ENCODE measurements at places on chromosomes 2 and 18.

DNA sequence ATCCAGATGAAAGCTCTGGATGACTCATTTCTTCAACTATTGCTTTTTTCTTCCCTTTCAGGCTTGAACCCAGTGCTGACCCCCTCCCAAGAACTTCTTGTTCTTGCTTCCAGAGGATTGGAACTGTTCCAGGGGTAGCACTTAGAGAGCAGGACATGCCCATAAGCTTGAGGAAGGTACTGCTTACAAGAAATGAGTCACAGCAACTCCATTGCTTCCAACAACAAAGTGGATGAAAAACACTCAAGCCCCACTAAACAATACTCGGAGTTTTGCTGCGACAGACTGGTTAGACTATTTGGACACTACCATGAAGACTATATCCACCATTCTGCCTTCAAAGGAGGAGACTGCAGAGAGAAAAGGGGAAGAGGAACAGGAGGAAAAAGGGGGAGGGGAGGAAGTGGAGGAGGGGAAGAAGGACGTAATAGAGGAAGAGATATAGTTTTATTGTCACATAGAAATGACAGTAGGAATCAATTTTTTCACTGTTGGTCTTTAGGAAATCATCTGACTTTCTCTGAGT lies 1.6 kb upstream of the EPC2 start:
- no peak for DNase-seq

DNA sequence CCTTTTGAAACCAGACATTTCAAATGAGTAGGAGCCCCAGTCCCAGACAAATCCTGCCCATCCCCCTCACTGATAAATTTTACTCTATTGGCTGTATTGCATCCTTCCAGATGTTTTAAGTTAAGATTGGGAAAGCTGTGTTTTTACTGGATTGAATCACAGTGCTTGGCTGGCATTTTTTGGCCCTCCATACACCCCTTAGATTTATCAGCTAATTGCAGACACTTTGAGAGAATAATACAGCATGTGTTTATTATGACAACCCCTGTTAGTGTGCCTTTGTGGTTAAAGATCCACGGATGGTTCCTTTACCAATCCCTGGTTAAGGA lies 74.9 kb downstream of the ANTXR1 start:
- DNase-seq = no peak

GRCh38 chr2:237194906-237195305 lies 109.2 kb downstream of the COPS8 start:
- DNase-seq = no peak

DNA sequence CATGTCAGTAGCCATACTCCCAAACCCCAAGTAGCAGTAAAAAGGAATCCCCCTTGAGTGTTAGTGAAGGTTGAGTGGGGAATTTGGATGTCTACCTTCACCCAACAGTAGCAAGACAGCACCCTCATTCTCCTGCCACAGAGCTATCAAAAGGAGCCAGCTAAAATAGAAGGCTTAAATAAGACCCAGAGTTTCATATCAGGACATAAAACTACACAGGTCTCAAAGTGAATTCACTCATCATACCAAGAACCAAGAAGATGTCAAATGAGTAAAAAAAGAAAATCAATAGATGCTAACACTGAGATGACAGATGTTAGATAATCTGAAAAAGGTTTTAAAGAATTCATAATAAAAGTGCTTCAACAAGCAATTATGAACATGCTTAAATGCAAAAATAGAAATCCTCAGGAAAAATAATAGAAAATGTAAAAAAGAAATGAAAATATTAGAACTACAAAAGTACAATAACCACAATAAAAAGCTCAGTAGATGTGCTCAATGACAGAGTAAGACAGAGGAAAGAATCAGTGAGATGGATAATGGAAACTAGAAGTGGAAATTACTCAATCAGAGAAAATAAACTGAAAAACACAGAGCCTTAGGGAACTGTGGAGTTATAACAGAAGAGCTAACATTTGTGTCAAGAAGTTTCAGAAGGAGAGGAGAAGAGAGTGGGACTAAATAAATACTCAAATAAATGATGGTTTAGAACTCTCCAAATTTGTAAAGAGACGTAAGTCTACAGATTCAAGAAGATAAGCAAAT lies 90.5 kb downstream of the EDAR start:
- no peak for DNase-seq

DNA sequence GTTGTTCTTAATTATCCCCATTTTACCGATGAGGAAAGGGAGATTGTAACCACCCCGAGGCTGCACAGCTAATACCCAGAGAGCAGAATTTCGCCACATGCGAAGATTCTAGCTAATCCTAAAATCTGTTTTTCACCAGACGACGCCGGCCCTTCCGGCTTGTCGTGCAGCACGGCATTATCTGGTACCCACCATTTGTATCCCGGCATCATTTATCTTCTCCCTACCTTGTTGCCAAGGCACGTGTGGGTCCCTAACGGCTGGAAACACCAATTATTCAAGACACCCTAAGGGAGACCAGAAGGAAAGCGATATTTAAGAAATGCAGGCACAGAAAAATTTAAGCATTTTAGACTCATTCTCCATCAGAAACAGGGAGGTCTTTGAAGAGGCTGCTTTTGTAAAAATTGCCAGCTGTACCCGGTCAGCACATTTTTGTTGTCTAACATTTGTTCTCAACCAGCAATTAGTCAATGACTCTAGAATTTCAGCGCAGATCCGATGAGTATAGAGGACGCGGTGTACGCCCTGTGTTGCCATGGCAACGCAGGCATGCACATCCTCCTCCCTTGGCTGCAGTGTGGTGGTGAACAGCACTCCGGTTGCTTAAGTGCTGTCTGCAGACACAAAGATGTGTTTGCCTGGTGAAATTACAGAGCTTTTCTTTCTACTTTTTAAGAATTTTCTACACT lies 111.6 kb downstream of the AGAP1 start:
- peak; percentile 81 for DNase-seq
